AG08395 (cell line): ENCODE measurements at places on chromosomes 2 and 18.
A peak's percentile ranks its signal among the peaks of the same experiment; 100 is the strongest.

GRCh38 chr18:3255611-3256165 lies 6.2 kb upstream of the MYL12B start:
- DNase-seq, result no peak

DNA sequence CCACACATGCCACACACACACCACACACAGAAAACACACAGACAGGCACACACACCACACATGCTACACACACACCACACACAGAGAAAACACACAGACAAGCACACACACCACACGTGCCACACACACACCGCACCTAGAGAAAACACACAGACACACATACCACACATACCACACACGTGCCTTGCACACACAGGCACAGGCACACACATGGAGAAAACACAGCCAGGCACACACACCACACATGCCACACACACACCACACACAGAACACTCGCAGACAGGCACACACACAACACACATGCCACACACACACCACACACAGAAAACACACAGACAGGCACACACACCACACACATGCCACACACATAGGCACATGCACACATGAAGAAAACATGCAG lies 242.1 kb upstream of the MYT1L start:
- no peak for DNase-seq

GRCh38 chr2:30981510-30981909 lies 156.7 kb downstream of the GALNT14 start:
- no peak for DNase-seq

GRCh38 chr2:218285604-218286003 lies 6.7 kb downstream of the TMBIM1 start:
- DNase-seq, result peak; percentile 68

GRCh38 chr2:194327196-194327888 lies 1329.7 kb upstream of the SLC39A10 start:
- DNase-seq, result no peak

DNA sequence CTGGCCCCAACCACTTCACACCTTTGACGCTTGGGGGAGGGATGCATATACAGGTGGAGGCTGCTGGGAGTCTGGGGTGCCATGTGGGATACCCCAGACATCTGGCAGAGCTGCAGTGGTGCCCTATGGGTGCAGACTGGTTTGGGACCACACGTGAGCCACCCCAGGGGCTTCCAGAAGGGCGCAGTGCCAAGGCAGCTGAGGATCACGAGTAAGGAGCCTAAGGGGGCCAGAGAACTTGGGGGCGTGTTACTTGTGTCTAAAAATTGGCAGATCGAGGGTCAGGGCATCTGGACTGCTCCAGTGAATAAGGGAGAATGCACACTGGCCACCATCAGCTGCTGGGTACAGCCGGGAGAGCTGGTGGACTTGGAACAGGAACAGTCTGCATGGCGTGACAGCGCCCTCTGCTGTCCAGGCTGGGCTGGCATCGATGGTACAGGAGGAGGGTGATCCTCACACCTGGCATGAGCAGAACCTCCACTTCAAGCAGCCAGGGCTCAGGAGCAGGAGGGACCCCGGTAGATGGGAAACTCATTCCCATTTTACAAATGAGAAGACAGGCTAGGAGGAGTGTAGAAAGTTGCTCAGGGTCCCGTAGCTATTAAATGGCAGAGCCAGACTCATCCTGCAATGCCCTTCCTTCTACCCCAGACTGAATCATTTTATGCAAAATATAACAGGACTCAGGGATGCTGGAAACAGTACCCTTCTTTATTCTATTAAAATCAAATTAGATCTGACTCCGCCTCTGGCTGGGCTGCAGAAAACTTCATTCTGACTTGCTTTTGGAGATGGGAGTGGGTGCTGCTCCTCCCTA lies 60.4 kb downstream of the ATOH8 start:
- peak; percentile 91 for DNase-seq

DNA sequence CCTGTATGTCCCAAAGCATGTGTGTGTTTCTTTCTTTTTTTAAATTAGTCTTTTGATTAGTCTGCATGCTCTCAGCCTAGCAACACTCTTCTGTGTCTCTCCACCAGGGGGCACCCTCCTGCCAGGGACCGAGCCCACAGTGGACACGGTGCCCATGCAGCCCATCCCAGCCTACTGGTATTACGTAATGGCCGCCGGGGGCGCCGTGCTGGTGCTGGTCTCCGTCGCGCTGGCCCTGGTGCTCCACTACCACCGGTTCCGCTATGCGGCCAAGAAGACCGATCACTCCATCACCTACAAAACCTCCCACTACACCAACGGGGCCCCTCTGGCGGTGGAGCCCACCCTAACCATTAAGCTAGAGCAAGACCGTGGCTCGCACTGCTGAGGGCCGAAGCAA lies 93.8 kb downstream of the NRP2 start:
- peak; percentile 50 for DNase-seq

DNA sequence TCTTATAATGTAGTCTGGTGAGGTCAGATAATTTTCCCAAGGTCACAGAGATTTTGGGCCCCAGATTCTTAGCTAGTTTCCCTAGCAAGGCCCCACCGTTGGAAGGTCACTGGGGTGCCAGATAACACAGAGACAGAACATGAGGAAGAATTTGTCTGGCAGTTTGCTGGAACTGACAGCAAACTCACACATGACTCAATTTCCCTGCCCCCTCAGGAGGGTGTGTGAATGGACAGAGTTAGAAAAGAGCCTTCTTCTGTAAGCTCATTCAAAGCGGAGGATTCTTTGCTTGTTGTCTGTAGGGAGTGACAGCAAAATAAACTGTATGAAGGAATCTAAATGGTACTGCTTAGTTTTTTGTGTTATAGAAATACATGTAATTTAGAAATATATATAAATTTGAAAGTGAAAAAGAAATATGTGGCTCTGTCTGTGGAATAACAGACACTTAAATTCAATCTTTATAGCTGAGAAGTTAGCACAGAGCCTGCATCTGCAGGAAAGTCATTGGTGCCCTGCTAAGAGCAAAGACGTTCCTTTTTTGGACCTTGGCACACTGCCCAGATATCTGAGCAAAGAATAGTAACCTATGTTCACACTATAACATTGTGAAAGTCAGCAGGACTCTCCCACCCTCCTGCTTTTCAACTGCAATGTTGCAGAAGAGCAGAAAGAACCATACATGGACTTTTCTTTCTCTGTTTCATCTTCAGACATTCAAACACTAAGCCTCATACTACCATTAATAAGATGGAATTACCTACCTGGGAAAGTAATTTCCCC lies 2.1 kb downstream of the MDH1 start:
- DNase-seq, result no peak

DNA sequence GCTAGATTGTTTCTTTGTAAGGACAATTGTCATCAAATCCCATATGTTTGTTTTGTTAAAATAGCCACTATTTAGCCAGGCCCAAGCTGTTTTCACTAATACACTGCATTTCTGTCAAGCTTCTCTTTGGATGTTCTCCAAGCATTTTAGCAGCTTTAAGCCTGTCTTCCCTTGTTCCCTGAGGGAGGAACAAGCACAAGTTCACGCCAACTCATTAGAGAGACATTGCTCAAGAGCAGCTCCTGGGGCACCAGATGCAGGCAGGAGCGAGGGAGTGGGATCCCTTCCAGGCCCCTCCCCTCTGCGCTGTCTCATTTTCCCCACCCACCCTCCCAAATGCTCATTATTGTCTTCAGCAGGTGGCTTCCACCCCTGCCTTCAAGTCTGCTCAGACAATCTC lies 32.6 kb upstream of the PPP3R1 start:
- DNase-seq, result peak; percentile 70

DNA sequence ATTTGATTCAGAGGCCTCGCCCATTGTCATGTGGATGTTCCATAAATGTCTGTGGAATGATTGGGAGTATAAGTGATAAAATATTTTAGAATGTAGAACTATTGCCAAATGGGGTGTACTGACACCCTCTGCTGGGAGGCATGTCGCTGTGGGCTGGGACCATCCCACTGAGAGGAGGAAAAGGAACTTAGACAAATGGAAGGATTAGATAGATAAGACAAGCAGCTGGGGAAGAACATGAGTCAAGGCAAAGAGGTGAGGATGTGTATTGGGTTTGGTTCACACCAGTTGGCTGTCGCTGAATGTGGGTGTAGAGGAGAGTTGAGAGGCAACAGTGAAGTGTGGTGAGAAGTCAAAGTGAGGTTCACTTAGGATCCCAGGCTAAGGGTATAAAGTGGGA lies 4.0 kb downstream of the C2orf74 start:
- DNase-seq, result no peak

GRCh38 chr2:227163998-227164762 lies at the start of the genes COL4A3 and COL4A4:
Gene COL4A3 (plus strand): TSS chr2:227164624. CDS start chr2:227164727, 103 bp downstream.
Gene COL4A4 (minus strand): TSS chr2:227164205. CDS start chr2:227147483, 16,722 bp downstream.
- DNase-seq, result peak; percentile 17

- no peak for DNase-seq
Observed at GRCh38 chr18:4172196-4173100, 282.7 kb downstream of the DLGAP1 start.

GRCh38 chr2:62423235-62423634 lies 82.8 kb downstream of the TMEM17 start:
- DNase-seq, result no peak

DNA sequence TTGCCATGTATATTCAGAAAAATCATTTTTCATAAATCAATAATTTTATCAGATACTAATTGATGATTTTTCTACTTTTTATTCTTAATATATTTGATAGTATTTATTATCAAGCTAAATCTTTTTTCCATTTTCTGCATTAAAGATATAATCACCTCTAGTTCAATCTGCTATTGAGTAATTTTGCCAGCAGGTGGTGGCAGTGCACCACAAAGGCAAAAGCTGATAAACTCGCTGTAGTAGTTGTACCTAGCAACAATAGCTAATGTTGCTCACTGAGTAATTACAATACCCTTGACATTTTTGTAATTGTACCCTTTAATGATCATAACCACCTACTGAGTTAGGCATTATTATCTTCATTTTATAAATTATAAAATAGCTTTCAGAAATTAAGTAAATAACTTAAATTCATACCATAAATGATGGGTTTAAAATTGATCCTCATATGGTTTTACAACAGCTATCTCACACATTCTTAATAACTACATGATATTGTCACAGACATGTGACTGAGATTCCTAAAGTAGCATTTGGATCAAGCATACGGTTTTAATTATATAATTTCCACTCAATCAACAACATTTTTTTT lies 52.0 kb upstream of the CALCRL start:
- peak; percentile 50 for DNase-seq

DNA sequence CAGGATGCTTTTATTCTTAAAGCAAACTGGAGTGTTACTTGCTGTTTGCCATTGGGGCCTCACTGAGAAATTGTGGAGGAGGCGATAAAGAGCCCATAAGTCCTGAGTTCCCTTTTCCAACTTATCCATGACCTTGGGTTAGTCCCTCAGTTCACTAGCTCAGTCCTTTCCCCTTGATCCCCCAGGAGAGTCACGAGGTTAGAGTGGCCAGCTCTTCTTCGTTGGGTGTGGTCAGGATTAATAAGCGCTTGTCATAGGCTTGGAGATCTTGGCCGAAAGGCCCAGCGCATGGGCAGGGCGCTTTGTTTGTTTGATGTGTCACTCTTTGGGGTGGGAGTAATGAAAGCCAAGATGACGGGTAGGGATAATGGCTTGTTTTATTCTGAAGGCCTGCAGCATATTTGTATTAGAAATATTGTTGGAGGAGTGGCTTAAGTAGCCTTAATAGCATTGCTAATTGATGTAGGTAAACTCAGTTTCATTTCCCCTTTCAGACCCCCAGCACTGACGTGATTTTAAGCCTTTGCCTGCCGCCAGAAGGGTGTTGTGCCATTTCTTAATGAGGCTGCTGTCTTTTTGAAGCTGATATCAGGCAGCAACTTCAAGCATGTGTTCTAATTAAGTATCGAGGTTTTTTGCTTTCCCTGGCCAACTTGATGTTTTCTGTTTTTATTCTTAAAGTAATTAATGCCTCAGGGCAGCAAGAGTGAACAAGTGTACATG lies 15.7 kb downstream of the GRHL1 start:
- no peak for DNase-seq

DNA sequence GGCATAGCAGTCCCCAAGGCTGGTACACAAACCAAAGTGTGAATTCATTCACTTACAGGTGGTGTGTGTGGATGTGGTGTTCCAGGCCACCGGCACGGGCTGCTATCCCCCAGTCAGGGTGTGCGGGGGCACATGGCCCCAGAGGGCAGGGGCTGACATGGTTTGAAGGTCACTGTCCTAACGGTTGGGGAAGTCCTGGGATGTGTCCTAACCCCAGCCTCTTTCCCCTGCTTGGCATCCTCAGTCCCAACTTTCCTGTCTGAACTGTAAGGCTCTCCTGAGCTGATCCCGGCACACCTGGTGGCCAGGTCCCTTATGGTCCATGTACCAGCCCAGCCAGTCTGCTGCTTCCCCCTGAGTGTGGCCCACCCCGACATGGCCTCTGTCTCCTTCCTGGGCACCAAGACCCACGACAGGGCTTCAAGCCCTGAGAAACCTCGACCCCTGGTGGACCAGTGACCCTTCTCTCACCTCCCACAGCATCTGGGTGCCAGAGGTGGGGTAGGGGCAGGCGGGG lies 2.4 kb upstream of the TMEM185B start:
- DNase-seq, result no peak

- no peak for DNase-seq
Observed at GRCh38 chr2:16632598-16632997, 33.0 kb downstream of the CYRIA start.

- DNase-seq, result no peak
Observed at GRCh38 chr18:45340884-45341283, 274.4 kb upstream of the SLC14A2 start.

DNA sequence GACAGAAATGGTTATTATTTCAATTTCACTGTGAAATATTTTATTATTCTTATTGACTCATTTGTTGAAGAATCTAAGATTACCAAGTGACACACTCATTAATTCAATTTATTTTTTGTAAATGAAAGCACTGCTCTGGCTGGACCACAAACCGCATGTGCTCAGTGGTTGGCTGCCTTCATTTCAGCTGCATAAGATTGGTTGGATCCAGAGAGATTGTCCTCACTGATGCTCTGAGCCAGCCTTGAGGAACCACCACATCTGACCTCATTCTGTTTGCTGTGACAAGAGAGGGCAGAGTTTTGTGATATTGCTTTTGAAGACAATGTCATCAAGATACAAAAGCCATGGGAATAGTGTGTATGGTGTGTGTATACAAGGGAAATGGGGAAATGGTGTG lies 192.1 kb downstream of the CYRIA start:
- no peak for DNase-seq

GRCh38 chr2:6822406-6822805 lies 43.3 kb downstream of the CMPK2 start:
- DNase-seq, result no peak

- peak; percentile 70 for DNase-seq
Observed at GRCh38 chr2:47119001-47119400, 36.1 kb downstream of the STPG4 start.

GRCh38 chr18:50796495-50796894 lies 23.3 kb downstream of the MRO start:
- no peak for DNase-seq
